Cardiac atrium fibroblast (primary cell): ENCODE measurements at places on chromosomes 16 and 17. TPM values are rescaled to one million over a fixed set of nuclear protein-coding genes. Genes with fewer than 3 reads are reported as not detected.

Gene JMJD8
- 43.3 and 83.1 TPM in 2 replicates for total RNA-seq

Gene TXNDC17
- total RNA-seq, result 150 and 225 TPM in 2 replicates

Gene ZG16
- not detected in 2 replicates for total RNA-seq

Gene KRTAP9-2
- total RNA-seq, result not detected in 2 replicates

Gene DLX4
- not detected in 2 replicates for total RNA-seq

Gene HSD17B2
- total RNA-seq, result not detected in 2 replicates
